Fibroblast of pulmonary artery (primary cell): ENCODE measurements at places on chromosomes 4 and X.
A peak's percentile ranks its signal among the peaks of the same experiment; 100 is the strongest.

DNA sequence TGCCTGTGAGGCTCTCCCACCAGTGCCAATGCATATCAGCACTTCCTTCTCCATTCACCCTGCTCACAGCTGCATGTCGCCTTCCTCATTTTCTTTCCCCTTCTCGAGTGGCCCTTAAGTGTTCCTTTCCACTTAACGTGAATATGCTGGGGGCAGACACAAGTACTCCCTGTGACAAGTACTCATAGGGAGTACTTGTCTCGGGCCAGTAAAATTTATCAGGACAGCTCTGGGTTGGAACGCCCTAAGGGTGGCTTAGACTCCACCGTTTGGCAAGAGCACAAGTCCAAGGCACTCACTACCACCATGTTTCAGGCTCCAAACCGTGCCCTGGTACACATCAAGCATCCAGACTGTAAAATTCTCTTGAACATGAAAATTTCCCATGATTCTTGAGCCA, 3.9 kb upstream of the LDOC1 start:
- no peak for DNase-seq

- no peak for DNase-seq
These were observed 1.8 kb downstream of the MAD2L1 start for GRCh38 chr4:120064887-120065286.

GRCh38 chr4:150510176-150510865, 71.6 kb upstream of the MAB21L2 start:
- DNase-seq: peak; percentile 92

DNA sequence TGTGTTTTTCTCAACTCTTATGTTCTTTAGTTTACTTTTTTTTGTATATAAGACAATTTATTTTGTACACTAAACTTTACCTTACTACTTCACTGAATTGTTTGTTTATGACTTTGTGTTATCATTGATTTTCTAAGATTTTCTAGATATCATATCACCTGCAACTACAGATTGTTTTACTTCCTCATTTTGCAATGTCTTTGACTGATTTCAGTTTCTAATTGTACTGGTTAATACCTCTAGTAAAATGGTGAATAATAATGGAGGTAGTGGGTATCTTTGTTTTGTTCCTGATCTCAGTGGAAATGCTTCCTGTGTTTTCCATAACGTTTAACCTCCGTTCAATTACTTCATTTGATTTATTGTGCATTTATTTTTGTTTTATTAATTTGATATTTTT, 490.2 kb downstream of the TLL1 start:
- DNase-seq: no peak

GRCh38 chr4:84634961-84635360, 52.0 kb downstream of the CDS1 start:
- DNase-seq: no peak

DNA sequence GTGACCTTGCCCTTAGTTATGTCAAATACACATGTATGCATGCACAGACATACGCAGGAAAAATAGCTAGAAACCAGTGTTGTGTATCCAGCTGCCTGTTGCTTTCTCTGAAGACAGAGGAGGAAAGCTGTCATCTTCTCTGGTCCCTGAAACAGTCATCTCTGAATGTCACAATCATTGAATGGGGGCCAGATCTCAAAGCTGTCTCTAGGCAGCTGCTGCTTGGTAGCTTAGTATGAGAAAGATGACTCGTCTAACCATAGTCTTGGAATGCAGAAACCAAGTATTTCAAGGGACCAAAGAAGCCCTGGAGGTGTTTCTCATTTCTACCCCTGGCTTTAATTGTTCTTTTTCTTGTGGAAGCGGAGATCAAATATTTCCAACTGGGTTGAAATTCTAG, 4.0 kb downstream of the GRIA3 start:
- DNase-seq: no peak

DNA sequence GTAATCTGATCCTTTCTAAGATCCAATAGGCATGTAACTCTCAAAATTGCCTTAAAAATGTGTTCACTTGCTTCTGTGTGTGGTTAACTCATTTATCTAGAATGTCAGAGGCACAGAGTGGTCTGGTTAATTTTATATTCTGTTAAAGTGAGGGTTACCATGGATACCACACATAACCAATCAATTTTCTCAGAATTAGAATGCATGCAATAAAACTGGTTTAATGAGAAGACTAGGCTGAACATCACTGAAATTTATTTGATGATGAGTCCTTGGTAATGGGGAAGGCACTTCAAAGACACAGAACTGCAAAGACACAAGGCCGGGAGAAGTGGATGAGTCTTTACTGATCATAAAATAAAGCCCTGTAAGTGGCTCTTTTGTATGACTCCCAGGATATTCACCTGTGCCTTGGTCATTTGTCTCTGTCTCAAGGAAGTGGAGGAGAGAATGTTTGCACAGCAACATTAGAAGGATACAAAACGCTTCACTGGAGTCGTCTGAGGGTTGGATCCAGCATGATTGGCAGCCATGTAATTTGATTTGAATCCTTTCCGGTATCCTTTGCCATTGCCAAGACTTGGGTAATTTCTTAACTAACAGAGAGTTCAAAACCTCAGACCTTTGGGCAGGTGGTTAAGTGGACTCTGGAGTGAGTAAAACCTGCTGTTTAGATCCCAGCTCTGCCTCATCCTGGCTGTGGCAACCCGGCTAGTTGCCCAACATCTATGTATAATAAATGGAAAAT, 94.0 kb upstream of the RBPJ start:
- no peak for DNase-seq

GRCh38 chr4:168618577-168619265, 121.9 kb downstream of the PALLD start:
- DNase-seq: peak; percentile 54

- no peak for DNase-seq
These were observed 15.0 kb upstream of the RAI2 start for GRCh38 chrX:17876135-17876534.

DNA sequence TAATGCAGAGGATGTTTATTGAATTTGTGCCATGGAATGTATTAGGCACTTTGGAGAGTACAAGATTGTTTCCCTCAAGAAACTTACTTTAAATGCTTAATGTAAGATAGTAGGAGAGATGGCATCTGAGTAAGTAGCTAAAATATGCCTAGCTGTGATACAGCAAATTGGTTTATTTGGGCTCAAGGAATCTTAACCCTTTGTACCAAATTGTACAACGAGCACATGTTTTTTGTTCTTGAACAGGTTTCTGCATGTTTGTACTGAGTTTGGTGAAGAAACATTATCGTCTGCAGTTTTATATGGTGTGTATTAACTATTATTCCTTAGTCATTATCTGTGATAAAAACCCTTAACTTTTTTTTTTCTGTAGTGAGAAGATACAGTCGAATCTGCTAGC, 48.6 kb downstream of the CDS1 start:
- peak; percentile 16 for DNase-seq

- DNase-seq: no peak
These were observed 31.2 kb downstream of the PRDM8 start for GRCh38 chr4:80228460-80228859.

DNA sequence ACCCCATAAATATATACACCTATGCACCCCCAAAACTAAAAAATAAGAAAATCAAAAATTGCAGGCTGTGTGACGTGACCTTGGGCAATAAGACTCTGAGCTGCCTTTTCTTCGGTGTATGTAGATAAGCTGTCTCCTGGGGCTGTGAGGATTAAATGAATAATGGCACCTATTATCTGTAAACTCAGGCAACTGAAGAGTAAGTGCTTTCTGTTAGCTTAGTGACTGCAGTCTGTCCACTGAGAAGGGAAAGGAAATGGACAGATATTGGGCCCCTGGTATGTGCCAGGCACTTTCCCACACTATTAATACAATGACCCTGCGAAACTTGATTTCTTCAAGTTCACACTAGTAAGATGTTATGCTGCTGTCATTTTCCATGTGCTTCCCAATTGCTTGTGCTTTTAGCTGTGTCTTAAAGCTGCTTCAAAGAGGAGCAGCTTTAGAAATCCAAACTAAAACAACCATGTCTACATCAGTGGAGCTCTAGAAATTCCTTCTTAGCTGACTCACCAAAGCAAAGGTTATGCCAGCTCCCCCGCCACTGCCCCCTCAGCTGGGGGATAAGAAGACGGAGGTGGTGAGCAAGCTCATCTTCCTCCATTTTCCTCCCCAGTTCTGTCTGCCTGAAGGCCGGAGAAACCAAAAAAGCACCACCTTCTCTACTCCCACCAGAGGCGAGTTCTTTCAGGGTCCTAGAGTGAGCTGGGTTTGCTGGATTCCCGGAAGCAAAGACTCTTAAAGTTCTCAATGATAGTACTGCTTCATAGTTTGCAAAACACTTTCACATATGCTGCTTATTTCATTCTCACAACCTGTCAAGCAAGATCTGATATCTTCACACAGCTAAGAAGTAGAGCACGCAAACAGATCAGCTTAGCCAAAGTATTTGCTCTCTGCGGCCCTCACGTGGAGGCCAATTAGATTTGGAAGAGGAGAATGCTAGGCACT, 8.8 kb upstream of the DGAT2L6 start:
- DNase-seq: peak; percentile 70

DNA sequence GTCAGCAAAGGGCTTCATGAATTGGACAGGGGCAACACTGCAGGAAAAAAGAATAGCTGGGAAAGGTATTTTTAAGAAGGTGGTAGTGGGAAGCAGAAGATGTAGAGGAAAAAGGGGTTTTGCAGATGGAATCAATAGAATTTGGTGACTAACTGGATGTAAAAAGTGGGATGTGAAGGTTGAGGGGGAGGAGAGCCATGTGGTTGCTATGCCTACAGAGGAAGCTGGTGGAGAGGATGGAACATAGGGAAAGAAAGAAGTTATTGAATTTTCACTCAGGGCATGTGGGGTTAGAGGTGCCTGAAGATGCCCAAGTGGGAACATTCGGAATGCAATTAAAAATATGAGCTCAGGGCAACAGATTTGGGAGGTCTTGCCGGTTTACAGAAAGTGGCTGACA, 33.0 kb downstream of the REELD1 start:
- DNase-seq: no peak

GRCh38 chr4:24470666-24471485, 113.5 kb downstream of the DHX15 start:
- peak; percentile 50 for DNase-seq

- DNase-seq: peak; percentile 83
These were observed 38.9 kb downstream of the PRIMPOL start for GRCh38 chr4:184688447-184688846.

DNA sequence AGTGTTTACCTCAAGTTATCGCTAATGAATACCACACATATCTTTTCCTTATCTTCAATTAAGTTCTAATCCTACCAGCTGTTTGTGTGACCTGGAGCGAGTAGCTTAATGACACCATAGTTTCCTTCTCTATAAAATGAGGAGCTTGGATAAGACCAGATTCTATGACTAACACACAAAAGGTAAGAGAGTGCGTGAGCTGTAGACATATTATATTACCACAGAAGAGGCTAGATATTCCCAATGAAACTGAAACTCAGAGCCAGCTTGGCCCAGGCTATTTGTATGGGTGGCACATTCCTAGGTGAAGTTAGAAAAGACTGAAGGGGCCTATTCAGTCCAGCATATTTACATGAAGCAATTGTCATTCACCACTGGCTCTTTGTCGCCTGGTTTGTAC, 30.2 kb downstream of the ASB5 start:
- DNase-seq: peak; percentile 37

GRCh38 chr4:21733894-21734630, 214.5 kb downstream of the KCNIP4 start:
- DNase-seq: no peak

DNA sequence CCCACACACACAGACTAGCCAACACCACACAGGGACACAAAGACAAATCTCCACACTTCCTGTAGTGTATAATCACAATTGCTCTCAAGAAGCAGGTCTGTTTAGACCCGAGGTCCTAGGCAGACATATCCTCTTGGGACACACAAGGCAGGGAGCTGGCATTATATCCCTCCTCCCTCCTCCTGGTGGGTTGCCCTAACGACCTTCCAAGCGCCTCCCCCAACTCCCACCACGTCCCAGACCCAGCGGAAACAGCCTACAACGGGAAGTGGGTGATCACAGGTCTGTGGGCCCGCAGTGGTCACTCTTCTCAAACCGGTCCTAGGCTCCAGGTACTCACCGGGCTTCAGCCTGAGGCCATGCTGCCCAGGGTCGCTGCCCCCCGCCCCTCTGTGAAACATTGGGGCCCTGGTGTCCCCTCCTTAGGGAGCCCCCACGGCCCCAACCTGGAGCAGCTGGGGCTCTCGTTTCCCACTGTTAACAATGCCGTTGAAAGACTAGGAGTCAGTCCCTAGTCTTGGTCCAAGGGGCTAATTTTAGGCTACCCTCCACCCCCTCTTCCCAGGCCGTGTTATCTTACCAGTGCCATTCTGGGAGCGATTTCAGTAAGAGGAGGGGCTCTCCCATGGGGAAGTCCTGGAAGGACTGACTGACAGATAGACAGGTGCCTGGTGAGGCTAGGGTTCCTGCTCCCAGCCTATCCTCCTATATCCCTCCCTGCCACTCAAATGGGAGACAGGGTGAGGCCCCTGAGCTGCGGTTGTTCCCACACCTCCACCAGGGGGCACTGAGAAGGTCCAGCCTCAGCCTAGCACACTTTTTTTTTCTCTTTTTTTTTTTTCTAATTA, at the start of gene ASB12:
ASB12 (minus strand) TSS at position 485 of the 848 bp plus-strand sequence. CDS start 4,957 bp downstream, outside the sequence.
- DNase-seq: no peak

DNA sequence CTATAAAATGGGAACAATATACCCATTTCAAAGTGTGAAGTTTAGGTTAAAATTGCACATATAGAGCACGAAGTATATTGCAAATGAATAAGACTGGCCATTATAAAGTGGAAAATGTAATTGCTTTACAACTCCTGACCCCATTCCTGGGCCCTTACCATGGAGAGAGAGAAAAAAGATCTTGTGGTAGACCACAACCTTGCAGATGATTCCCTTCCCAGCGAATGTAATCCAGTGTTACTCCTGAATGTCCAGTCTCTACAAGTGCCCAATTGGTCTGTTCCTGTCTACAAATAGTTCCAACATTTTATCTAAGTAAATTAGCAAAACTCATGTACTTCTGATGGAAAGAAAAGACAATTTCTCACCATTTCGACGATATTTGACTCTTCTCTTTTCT, 184.1 kb upstream of the LNX1 start:
- no peak for DNase-seq

- DNase-seq: no peak
These were observed 66.3 kb upstream of the NUDT6 start for GRCh38 chr4:122988696-122989095.

DNA sequence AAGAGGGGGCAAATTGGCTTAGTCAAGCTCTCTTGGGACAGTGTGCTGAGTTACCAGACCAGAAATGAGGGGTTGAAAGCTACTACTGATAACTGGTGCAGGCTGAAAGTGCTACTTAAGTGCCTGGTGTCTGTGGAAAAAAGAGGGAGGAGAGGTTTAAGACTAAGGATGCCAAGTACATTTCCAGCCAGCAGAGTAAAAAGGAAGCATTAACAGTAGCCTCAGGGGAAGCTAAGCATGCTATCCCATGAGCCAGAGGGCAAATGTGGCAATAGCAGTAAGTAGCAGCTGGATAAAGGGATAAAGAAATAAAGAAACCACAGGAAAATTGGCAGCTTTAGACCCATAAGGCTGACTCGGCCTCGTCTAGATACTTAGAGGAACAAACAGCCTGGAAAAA, 196.3 kb upstream of the MAB21L2 start:
- DNase-seq: peak; percentile 97

DNA sequence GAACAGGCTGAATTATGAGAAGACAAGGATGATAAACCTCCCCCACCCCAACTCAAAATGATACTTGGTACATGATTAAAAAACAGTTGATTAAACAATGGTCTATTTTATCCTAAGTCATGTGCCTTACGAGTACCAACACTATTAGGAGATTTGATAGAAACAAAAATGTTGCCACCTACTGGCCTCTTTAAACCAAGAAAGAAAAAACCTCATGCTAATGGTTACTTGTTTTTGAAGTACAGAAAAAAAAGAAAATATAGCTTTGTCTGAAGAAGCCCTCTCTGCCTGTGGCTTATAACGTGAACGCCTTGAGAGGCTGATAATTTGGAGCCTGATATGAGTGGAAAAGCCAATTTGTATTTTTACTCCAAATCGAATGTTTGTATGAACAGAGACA, 538.2 kb downstream of the DMD start:
- DNase-seq: peak; percentile 5
